Activated CD8-positive, alpha-beta memory T cell treated with anti-CD3 and anti-CD28 coated beads, Interleukin-2, amount 50 U/mL, for 48 hours (primary cell): ENCODE measurements at places on chromosomes 1 and 21.

DNA sequence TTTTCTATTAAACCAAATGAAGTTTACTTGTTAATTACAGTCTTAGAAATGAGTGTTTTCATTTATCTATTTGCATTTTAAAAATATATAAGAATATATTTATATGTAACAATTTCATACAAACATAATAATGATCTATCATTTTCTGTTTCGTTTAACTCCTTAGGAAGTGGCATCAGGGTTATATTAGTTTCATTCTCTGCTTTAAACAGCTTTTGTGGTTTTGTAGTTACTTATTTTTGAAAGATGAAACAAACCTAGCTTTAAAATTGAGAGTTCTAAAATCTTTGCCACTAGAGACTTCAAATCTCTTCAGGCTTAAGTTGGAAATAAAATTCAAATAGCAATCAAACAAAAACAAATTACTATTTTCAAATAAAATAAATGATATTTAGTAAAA, 2110.6 kb downstream of the MRPL39 start:
- no peak for DNase-seq

GRCh38 chr1:117615474-117615873, 9.6 kb downstream of the TENT5C start:
- no peak for DNase-seq

GRCh38 chr1:45658171-45658570, 28.2 kb downstream of the GPBP1L1 start:
- DNase-seq = no peak

GRCh38 chr1:26354972-26355371, 1.0 kb upstream of the CRYBG2 start:
- DNase-seq = no peak

GRCh38 chr1:201653883-201654282, 115.0 kb downstream of the NAV1 start:
- DNase-seq = no peak

GRCh38 chr1:115356356-115356755, 18.3 kb upstream of the NGF start:
- DNase-seq = no peak

DNA sequence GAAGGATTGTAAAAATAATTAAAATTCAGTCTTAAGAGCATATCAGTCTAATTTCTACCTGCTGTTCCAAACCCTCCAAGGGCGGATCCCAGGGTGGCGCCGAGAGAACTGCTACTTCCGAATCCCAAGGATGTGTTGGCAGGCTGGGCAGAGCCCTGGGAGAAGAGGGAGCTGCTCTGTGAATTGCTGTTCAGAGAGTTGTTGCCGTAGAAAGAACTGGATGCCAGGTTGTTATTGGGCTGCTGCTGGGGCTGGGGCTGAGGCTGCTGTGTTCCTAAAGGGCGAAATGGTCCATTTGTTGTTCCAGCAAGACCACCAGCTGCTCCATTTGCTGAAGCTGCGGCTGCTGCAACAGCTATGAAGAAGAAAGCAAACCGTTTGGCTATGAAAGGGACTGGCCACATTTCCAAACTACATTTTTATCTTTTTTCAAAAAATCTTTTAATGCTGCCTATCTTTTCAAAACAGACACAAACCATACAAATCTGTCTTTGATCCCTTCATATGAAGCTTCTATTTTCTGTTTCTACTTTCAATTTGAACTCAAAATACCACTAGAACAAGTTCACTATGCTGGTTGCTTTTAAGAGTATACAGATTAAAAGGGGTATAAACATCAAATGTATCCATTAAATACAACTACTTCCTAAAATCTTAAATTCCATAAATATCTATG, 57.5 kb upstream of the SDC3 start:
- DNase-seq = no peak

GRCh38 chr21:44459712-44460440, 4.6 kb downstream of the LRRC3 start:
- DNase-seq = no peak

DNA sequence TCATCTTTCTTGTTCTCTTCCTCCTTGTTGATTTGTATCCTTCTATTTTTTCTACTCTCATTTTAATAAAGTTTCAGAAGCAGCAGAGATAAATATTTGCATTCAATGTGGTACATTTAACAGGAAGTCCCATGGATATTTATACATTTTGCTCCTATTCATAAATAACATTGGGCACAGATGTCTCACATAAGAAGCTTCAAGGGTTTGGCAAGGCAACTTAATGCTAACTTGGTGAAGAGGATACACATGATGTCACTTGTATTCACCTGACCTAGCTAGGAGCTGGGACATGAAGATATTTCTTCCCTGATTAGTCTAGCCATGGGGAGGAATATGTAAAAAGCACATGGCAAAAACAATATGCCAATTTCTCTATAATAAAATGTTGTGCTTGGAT, 65.1 kb upstream of the DUSP10 start:
- DNase-seq = no peak

- no peak for DNase-seq
These were observed 24.0 kb downstream of the TFF3 start for GRCh38 chr21:42291003-42291750.

DNA sequence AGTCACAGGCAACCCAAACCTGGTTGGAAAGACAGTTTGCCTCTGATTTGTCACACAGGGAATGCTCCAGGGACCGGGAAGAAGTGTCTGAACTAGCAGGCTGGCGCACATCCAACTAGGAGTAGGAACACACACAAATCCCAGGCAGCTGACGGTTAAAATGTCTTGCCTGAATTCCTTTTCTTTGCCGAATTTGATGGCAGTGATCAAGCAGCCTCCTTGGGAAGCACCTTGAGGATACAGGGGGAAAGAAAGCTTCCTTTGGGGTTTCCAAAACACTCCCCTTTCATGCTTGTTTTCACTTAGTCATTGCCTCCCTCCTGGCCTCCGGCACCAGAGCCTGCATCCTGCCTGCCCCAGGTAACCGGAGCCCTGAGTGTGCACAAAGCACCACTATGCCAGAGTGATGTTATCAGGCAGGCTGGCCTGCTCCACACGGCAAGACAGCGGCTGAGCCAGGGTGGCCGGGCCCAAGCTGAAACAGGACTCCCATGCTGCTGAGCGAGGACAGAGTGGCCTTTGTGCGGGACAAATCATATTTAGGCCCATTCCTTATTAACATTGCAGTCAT, 193.8 kb downstream of the LMX1A start:
- DNase-seq = no peak

GRCh38 chr1:161038523-161039153, at the start of gene TSTD1:
Gene TSTD1 (minus strand): TSS chr1:161038964. CDS start chr1:161038889, 75 bp downstream.
- DNase-seq = peak; percentile 90

DNA sequence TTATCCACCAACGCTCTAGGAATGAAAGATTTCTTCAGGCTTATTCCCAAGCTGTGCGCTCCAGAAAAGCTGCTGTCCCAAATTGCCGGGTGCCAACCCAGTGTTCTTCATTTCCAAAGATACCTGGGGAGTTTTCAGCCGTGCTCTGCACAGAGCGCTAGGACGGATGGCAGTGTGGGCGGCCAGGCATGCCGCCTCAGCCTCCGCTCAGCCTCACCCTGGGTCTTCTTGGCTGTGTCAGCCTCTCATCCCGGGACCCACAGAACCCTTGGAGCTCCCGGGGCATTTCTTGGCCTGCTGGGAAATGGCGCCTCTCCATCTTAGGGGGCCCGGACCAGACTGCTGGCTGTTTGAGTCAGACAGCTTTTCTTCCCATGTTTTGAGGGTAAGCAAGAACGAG, 116.9 kb upstream of the SLC25A33 start:
- no peak for DNase-seq

DNA sequence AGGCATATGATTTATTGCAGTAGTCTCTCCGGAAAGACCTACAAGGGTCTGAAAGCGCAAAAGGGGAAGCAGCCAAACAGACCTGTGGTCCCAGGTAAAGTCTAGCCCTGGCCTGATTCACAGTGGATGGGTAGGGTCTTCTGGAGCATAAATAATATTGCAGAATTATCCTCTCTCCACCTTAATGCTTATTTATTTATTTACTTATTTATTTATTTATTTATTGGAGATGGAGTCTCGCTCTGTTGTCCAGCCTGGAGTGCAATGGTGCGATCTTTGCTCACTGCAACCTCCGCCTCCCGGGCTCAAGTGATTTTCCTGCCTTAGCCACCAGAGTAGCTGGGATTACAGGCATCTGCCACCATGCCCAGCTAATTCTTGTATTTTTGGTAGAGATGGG, 11.8 kb upstream of the KLHDC8A start:
- no peak for DNase-seq

DNA sequence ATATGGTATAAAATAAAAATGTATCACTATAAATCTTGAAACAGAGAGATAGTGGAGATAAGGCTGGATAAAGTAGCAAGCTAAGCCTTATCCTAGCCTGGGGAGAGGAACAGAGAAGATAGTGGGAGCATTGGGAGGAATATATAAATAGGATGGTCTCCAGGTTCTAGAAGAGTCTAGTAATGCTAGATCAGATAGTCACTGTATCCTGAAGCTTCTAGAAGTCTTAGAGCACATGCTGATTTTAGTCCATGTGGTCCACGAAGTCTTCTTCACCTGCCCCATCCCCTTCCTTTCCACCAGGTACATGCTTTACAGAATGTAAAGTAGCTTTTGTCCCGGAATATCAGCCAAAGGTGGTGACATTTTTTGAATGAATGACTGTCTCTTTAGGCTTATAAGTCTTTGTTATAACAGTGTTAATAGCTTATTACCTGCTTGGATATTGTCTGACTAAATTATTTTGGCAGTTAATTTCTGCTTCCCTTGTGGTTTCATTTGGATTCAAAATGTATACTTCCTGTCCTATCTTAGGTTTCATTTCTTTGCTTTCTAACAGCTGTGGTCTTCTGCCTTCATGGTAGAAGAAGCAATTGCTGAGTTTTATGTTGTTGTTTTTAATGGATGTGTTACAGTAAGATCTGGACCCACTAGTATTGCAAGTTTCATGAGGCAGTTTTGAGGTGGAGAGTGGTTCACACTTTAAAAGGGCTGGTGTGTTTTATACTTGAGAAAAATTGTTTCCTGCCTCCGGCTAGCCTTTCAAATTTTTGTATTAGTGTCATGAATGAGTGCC, 5.9 kb downstream of the SMG7 start:
- DNase-seq = no peak

DNA sequence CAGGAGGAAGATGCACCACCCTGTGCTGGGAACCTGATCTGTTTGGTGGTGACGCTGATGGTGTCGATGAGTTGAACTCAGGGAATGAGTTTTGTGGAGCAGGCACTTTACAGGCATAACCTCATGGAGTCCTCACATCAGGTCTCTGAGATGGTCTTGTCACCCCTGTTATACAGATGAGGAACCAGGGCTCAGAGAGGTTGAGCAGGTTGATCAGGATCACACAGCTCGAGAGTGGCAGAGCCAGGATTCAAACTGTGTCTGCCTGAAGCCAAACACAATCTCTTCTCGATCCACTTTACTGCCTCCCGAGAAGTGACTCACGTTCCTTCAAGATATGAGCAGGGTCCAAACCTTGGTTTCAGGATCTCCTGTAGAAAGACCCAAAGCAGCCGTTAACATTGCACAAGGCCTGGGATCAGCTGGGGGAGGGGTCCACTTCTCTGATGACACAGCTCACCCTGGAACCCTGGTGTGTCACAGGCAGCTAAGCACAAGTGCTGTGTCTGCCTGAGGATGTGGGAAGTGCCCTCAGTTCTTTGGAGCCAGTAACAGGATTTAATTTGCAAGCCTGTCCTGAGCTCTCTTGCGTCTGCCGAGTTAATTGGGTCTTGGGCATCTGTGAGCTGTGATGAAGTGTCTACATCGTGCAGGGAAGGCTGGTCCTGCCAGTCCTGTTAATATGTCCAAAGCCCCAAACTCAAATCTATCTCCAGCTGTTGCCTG, 65.4 kb upstream of the STUM start:
- DNase-seq = no peak

DNA sequence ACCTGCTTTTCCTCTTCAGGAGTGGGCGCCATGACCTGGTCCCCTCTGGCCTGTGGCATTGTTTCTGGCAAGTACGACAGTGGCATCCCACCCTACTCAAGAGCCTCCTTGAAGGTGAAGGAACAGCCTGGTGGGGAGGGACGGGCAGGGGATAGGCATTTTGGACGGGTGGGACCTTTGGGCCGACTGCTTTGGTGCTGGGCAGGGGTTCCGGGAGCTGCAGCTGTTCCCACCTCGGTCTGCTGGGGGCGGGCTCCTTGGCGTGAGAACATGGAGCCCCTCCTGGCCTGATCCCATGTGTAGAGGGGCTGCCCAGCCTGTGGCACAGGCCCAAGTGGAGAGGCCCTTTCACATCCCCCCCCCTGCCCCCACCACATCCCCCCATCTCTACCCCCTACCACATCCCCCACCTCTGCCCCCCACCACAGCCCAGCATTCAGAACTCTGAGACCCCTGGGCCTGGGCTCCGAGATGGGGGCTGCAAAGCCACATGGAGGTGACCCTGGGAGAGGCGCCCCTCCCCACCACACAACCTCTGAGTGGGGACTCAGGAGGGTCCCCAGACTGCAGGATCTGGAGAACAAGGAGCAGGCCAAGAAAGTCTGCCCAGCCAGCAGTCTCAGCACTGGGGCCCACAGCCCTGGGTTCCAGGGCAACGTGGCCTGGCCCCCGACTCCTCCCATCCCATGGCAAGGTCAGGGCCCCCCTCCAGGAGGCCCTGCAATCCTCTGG, 50.0 kb downstream of the KCNAB2 start:
- no peak for DNase-seq

- peak; percentile 57 for DNase-seq
These were observed 821 bp downstream of the PHC2 start for GRCh38 chr1:33429856-33430691.

- no peak for DNase-seq
These were observed 153.6 kb downstream of the OLFM3 start for GRCh38 chr1:101843160-101843559.

- no peak for DNase-seq
These were observed 859 bp upstream of the ANGPTL1 start for GRCh38 chr1:178871551-178872320.

GRCh38 chr1:204266504-204267034, 52.8 kb upstream of the GOLT1A start:
- no peak for DNase-seq

DNA sequence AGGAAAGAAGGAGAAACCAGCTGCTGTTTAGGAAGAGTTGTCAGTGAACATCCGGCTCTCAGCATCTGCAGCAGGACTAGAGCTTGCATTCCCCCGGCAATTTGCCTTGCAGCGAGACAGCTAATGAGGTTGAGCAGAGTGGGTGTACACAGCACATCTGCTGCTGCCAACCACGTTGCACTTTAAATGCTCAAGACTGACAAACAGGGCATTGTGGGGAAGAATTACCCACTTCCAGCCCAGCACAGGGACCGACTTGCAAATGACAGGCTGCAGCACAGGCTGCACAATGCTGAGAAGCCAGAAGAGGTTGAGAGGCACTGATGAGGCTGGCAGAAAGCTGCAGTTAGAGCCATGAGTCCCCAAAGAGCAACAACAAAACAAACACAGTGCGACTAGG, 47.5 kb upstream of the PLA2G2C start:
- DNase-seq = no peak

GRCh38 chr1:61356016-61356415, 273.7 kb downstream of the NFIA start:
- DNase-seq = no peak
